GF-D8 (cell line): ENCODE measurements at places on chromosomes 1 and 21.

DNA sequence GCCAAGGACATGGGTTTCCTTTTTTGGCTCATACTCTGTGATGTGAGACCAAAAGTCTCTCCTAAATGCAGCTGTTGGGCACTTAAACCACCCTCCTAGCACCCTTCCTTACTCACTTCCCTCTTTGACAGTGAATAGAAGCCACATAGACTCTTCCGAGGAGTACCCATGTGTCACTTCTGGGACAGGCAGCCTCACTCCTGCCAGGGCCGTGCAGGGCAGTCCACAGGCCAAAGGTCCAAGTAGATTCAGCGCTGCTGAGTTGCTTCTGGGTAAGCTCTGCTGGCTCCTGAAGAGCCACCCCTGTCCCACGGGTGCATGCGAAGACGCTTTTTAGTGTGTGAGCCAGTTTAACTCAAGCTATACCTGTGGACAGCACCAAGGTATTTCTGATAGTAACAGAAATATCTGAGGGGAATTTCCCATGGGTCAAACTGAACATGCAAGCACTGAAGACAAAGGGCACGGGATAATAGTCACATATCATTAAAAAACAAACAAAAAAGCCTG lies 36.8 kb upstream of the BMP8B start:
- no peak for DNase-seq

- DNase-seq, result no peak
Measured at GRCh38 chr1:16229976-16230740, 6.8 kb downstream of the CPLANE2 start.

DNA sequence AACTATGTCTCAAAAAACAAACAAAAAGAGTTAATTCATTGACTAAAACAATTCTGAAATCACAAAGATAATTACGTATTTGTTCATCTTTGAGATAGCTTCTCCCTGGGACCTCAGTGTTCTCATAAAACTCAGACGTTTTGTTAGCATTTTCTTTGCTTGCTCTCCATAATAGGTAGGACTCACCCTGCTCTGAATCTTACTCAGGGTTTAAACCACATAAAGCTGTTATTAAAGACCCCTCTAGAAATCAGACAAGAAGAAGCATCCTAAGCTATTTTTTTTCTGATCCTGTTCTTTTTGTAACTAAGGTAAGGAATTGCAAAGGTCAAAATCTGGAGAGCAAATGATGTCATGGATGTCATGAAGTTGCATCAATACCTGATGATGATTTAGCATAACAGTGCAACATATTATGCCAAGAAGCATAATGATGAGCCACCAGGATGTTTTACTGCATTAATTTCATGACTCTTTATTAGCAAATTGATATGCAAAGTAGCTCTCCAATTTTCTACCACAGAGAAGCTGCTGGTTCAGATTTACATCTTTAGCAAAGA lies 2.4 kb downstream of the FBXO42 start:
- DNase-seq, result no peak

DNA sequence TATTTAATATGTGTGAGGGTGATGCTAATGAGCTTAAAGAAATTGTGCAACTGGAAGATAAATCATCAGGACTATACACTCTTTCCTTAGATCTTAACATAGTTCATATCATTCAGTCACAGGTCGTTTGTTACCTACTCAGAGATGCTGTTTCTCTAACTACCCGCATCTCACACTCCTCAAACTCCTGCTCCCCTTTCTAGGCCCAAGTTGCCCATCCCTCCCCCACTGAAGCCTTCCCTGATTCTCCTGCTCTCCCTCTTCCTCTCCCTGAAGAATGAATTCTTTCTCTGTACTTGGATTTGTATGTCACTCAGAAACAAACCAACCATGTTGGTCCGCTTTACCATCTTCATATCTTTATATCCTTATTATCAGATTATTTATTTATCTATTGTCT lies 9.1 kb downstream of the SH3GLB1 start:
- DNase-seq, result no peak

DNA sequence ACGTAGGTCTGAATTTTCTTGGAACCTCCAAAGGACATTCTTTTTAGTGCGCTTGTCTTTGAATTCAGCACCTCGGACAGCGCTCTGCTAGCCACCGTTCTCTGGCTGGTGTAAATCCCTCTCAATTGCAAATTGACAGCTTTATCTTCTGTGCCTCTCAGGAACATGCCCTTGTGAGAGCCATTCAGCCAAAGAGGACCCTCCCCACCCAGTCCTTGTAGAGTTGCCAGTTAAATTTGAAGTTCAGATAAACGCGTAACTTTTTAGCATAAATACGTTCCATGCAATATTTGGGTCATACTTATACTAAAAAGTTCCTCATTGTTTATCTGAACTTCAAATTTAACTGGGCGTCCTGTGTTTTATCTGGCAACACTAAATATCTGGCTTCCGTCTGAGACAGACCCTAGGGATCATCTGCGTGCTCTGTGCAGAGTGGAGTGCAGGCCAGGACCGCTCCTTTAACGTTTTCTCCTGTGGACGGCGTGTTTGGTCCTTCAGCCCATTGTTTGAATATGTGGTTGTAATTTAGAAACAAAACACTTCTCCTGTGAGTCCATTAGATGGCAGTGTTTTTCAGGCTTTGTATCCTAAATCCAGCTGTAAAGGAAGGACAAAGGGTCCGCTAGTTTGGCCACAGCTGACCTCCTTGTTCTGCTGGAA lies 7.0 kb downstream of the KCNAB2 start:
- DNase-seq, result no peak

DNA sequence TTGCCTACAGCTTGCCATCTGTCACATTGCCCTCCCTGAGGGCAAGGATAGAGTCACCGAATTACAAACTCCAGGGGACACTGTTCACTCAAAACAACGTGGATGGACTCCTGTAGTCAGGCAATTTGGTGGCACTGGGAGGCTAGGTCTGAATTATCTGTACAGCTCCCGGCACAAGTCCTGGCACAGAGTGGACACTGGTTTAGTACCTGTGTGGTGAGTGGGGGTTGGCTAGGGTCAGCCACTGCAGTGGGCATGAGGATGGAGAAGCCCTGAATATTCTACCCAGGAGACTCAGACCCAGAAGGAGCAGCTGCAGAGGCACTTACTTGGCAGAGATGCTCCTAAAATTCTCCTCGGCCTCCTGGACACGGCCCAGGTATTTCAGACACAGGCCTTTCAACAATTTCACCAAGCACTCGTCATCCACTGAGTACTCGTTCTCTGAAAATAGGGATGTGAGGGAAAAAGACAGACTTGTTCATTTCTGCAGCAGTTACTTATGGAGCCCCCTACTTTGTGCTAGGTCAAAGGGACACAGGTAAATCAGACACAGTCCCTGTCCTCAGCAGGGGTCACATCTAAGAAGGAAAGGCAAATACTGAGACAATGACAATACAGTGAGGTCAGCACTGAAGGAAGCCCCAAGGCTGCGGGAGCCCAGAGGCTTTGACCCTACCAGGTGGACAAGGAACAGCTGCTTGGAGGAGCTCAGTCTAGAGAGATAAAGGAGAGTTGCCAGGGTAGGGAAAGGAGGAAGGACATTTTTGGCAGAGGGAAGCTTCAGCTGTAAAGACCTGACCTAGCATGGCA lies 40.5 kb downstream of the TTC39A start:
- no peak for DNase-seq

DNA sequence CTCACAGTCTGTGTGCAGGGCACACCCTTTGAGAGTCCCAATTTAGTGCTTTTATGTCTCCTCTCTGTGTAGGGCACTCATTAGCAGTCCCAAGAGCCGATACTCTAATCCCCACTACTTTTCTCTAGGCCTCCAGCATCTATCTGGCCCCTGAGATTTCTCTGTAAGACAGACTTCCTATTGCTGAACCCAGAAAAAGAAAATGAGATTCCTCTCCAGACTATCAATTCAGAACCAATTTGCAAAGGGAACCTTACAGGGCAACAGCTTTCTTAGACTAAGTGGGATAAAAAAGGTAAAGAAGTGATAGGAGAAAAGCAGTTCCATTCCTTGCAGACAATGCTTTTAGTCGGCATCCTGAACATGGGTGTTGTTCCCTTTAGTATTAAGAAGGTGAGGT lies 172.2 kb downstream of the EDEM3 start:
- DNase-seq, result no peak

GRCh38 chr1:117676615-117677130 lies 70.8 kb downstream of the TENT5C start:
- no peak for DNase-seq

GRCh38 chr1:92747735-92748134 lies 37.2 kb downstream of the EVI5 start:
- no peak for DNase-seq

- DNase-seq, result no peak
Measured at GRCh38 chr1:24481843-24482610, 20.6 kb upstream of the RCAN3 start.

- no peak for DNase-seq
Measured at GRCh38 chr1:25095635-25096200, 136.6 kb downstream of the SYF2 start.

- DNase-seq, result no peak
Measured at GRCh38 chr1:172893146-172893841, 157.4 kb downstream of the TNFSF18 start.

GRCh38 chr1:81374481-81374880 lies 426.3 kb upstream of the ADGRL2 start:
- no peak for DNase-seq
